NB4 (cell line): ENCODE measurements at places on chromosomes 12 and 14.

DNA sequence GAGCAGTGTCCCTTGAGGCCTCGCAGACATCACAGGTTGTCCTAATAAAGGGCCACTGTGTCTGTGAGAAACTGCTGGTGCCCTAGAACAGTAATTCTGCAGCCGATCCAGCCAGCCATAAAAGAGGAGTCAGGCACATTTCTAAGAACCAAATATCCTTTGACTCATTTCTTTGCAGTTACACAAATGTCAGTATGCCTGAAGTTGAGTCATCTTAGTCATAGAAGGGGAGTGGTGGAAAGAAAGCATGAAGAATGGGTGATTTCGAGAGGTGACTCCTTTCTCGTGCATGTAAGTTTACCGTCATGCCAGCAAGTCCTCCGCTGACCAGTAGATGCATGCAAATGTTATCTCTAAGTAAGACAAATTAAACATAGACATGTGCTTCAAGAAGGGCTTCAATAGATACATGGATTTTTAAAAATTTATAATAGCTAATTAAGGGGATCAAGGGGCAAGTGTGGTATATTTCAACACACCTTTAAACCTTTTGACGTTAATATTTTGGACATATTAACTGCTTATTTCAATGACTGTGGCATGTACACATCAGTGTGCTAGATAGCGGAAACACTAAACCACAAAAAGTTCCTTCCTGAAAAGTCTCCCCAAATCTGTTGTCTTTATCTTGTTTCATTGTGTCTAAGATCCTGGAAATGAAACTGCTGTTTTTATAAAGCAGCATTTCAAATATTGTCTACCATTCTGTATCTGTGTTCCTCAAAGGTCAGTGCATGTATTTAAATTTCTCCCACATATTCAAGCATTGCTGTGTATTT is 497.4 kb downstream of the NPAS3 start:
- DNase-seq, result no peak

DNA sequence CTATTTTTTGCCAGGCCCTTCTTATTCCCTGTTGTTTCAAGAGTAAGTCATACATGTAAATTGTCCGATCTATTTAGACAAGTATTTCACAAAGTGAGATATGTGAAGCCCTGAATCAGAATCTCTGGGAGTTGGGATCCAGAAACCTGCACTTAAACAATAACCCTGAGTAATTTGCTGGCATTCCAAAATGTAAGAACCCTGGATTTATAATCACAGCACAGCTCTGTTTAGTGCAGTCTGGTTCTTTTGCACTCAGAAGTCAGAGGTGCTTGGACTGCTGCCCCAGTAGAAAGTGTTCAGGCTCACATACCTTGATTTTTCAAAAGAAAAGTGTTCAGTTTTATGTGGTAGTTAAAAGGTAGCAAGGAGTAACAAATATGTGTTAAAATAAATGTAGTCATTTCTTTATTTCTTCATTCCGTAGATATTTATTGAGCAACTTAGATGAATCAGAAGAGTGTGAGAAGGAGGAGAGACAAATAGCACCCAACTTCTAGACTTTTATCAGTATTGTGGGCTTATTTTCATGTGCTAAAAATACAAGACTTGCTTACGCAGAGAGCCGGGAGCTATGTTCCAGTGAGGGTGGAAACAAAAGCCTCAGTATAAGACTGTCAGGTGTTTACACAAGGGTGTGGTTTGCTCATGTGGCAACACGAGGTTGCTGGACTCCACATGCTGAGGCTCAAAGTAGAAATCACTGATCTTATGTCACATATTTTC is 70.1 kb downstream of the SYNE2 start:
- no peak for DNase-seq

GRCh38 chr12:1474574-1475153 is 119.7 kb downstream of the FBXL14 start:
- no peak for DNase-seq

DNA sequence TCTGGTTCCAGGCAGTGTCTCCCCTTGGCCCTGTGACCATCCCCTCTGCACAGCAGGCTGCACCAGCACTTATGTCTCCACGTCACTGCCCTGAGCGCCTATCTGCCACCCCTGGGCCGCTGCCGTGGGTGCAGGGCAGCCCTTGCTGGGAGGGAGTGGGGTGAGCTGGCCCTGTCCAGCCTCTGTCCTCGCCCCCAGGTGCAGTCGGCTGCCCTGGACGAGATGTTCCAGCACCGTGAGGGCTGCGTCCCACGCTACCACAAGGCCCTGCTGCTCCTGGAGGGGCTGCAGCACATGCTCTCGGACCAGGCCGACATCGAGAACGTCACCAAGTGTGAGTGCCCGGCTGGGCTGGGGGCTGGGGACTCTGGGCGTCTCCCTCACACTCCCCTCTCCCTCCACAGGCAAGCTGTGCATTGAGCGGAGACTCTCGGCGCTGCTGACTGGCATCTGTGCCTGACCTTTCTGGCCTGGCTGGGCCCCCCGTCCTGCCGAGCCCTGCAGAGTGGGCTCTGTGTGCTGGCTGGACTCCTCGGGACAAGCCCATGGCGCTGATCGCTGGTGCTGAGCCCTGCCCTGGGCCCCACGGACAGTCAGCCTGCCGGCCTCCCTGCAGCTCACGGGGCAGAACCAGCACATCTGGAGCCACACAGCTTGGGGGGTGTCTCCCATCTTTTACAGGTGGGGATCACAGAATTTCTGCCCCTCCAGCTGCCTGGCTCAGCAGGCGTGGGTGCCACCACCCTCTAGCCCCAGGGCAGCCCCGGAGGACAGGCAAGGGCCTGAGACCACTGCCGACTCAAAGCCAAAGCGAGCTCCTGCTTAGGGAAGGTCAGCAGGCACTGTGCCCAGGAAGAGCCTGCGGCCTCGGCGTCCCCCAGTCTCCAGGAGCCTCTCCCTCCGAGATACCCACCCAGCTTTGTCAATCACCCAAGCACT is 7.9 kb upstream of the PUS1 start:
- no peak for DNase-seq

GRCh38 chr12:120640861-120641833 is 721 bp downstream of the CABP1 start:
- peak; percentile 80 for DNase-seq
